NCI-H187 treated with DMSO at 0.1 percent for 48 hours (cell line): ENCODE measurements at places on chromosomes 7 and 10.

DNA sequence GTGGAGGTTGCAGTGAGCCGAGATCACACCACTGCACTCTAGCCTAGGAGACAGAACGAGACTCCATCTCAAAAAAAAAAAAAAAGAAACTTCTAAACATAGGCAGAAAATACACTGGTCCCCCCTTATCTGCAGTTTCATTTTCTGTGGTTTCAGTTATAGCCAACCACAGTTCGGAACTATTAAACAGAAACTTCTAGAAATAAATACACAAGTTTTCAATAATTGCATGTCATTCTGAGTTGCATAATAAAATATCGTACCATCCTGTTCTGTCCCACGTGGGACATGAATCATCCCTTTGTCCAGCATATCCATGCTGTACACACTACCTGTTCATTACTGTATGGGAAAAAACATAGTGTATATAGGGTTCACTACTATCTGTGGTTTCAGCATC, 8.0 kb downstream of the XRCC2 start:
- no peak for DNase-seq

DNA sequence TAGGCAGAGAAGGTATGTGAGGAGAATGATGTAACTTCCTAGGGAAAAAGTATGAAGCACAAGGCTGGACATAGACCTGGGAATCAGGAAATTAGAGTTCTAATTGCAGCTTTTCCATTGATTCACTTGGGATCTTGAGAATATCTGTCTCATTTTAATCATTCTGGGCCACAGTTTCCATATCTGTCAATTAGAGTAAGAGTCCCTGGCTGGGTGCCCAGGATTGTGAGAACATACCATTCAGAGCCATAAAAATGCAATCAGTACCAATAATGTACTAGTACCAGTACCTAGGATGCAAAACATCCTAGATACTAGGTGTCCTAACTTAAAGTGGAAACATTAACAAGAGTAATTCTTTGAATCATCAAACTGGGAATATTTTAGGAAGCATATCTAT, 29.6 kb downstream of the CAV1 start:
- DNase-seq: no peak

GRCh38 chr10:68837626-68838322, 10.4 kb downstream of the STOX1 start:
- no peak for DNase-seq

- no peak for DNase-seq
These were observed 67.9 kb downstream of the ZNF783 start for GRCh38 chr7:149329766-149330334.

DNA sequence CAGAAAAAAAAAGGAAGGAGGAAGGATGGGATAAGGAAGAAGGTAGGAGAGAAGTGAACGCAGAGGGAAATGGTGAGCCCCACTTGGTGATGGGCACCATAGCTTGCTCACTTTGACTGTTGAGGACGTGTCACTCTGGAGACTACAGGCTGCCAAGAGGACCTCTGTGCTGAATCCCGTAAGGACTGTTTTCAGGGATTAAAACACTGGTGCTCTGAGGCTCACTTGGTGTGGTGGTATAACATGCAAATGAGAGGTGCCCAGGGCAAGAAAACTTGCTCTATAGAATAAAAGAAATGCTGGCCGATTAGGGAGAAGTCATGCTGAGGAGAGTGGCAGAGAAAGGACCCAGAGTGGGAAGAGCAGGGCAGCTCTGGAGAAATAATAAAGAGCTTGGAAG, 5.3 kb upstream of the IL2RA start:
- no peak for DNase-seq
